Activated effector memory CD4-positive, alpha-beta T cell treated with Interleukin-2 at 50 U/mL for 16 hours (primary cell): ENCODE measurements at places on chromosomes 3 and 15.

DNA sequence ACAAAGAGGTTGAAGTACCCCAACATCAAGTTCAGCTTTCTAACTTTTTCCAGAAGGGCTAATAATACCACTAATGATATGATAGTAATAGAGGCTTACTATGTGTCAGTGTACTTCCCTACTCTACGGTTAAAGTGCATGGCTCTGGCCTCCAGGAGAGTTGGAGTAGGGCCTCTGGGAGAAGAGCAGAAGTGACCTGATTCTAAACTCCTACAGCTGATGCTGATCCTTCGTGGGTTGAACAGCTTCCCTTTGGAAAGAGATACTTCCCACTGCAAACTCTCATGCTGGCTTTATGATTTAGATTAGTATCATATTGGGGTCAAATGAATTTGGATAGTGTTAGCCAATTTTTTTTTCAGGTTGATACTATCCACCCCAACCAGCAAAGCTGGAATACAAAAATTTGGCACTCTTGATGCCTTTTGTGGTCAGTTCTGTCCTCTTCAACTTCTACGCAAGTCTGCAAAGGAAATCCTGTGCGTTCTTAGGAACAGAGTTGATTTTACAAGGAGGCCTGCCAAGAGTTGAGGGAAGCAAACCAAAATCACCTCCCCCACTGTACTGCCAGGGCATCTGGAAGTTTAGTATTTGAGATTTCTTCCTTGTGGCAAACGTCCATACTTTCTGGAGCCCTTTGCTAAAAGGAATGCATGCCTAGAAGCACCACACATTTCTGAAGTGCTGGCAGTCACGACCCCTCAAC, 17.8 kb downstream of the TMEM212 start:
- DNase-seq: no peak

GRCh38 chr3:25033407-25034029, 394.5 kb upstream of the RARB start:
- no peak for DNase-seq

- DNase-seq: no peak
Observed at GRCh38 chr3:135018149-135018923, 223.3 kb downstream of the EPHB1 start.

DNA sequence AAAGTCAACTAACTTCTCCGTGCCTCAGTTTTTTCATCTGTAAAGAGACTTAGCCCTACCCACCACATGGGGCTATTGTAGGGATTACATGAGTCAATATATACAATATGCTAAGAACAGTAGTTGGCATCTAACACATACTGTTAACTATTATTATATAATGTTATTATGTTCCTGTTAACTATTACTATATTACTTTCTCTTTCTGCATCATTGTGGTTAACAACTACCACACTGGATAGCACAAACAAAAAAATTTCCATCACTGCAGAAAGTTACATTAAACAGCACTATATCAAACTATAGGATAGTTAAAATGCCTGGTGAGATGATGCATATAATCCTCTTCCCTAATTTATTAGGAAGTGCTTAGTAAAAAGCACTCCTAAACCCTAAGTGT, 23.7 kb downstream of the STAG1 start:
- no peak for DNase-seq

DNA sequence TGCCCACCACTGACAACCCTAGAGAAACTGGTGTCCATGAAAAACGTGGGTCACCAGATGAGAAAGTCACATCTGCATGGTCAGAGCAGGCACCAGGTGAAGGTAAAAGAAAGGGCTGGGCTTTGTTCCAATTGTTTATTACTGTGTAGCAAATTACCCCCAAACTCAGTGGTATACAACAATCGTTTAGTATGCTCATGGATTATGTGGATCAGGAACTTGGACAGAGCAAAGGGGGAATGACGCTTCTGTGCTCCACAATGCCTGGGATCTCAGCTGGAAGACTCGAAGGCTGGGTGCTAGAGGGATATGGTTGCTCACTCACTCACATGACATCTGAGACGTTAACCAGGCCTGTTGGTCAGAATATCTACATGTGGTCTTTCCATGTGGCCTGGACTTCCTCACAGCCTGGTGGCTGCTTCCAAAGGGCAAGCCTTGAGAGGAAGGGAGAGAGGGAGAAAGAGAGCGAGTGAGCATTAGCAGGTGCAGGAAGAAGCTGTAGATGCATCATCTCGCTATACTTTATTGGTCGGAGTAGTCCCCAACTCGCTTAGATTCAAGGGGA, 44.9 kb downstream of the LPP start:
- no peak for DNase-seq

DNA sequence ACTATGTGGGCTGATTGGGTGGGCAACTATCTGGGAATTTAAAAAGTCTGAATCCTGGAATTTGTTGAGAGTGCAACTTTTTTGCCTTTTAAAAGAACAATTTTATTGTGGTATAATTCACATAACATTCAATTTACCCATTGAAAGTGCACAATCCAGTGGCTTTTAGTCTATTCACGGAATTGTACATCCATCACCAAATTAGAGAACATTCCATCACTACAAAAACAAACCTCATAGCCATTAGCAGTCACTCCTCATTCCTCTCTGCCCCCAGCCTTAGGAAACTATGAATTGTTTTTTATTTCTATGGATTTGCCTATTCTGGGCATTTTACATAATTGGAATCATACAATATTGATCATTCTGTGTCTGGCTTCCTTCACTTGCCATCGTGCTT, 101.8 kb upstream of the ALDH1A3 start:
- no peak for DNase-seq

DNA sequence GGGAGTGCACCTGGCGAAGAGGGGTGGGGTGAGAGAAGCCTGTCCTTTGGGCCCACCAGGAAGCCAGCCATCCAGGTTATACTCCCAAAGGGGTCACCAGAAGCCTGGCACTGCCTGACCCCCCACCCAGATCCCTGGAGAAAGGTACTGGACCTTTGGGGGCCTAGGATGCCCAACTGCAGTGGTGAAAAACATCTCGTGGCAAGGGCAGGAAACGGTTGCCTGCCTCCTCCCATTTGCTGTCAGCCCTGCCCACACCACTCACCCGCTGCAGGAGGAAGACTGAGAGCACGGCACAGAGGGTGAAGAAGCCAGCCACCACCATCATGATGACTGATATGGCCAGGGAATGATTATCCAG, 2.2 kb upstream of the ULK3 start:
- DNase-seq: peak; percentile 65

- DNase-seq: no peak
Observed at GRCh38 chr3:29937185-29937584, 656.3 kb downstream of the RBMS3 start.

- peak; percentile 42 for DNase-seq
Observed at GRCh38 chr15:69523010-69524001, 70.7 kb downstream of the RPLP1 start.

DNA sequence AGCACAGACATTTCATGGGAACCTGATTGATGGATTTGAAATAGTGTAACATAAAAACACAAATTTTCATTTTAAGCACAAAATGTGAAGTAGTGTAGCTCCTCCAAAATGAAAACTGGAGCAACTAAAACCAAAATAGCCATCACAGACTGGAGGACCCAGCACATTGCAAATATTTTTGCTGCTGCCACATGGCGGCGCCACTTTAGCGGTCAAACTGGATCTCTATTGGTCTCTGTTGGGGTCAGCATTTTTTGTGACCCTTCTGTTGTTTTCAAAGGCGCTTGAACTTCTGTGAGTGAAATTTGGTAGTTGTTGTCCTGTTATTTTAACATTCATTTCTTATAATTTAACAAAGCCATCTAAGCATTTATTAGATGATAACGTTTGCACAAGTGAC, 259.9 kb downstream of the IL20RB start:
- no peak for DNase-seq

GRCh38 chr3:151296226-151296625, 17.9 kb upstream of the P2RY14 start:
- DNase-seq: no peak

DNA sequence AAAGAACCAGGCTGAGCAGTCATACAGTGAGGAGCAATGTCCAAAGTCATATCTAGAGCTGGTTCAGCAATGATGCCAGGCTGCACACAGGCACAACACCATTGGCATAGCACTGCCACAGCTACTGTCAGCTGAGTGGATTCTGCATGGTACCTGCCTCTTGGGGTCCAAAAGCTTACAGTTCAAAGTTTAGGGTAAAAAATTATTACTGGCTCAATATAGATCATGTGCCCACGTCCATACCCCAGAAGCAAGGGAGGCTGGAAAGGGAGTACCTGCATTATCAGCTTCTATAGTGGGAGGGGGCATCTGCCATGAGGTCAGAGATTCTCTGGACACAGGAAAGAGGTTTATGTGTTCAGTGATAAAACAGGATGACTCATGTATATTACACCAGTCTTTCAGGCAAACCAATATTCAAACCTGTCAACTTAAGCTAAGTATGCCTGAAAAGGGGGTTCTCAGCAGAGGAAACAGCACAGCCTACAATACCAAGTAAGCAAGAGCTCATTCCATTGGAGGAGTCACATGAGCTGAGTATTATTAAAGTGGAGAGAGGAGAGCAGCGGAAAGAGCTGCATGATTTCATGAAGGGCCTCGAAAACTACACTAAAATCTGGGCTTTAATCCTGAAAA, 99.0 kb downstream of the ANO10 start:
- DNase-seq: no peak

DNA sequence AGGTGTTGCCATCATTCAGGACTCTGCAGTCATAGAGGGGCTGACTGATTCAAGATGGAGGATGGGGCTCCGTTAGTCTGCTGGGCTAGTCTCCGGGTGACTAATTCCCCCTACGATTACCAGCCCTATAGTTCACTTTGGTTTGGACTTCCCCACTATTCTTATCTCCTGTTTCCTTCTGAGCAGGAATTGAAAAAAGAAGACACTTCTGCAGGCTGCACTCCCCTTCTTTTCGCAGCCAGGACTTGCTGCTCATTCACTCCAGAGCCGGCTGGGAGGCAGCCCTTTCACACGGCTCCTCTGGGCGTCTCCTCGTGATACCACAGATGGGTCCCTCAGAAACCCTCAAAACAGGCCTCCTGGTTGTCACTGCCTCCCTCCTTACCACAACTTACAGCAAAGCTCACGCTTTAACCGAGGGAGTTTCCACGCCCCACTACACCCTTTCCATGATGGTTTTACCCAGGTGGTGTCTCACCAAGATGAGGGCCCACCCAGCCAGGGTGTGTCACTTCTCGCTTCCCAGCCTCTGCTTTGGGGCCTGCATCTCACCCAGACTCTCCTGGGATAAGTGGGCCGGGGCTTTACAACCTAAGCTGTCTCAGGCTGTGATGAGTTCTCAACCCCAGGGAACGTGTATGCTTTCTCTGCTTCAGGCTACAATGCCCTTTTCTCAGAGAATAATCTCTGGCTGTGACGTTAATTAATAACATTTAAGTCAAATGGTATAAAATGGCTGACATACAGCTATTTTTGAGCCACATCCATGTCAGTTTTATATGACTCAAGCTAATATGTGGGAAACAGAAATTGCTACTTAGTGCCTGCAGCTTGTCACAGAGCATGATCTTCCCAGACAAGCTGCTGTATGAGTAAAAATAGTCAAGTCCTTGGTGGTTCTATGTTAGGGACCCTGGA, 11.9 kb downstream of the CX3CR1 start:
- peak; percentile 44 for DNase-seq

- DNase-seq: no peak
Observed at GRCh38 chr15:57522148-57522547, 69.6 kb upstream of the MYZAP start.

- no peak for DNase-seq
Observed at GRCh38 chr3:154758109-154758868, 321.8 kb upstream of the MME start.

GRCh38 chr3:6805236-6805635, 55.7 kb upstream of the GRM7 start:
- no peak for DNase-seq

DNA sequence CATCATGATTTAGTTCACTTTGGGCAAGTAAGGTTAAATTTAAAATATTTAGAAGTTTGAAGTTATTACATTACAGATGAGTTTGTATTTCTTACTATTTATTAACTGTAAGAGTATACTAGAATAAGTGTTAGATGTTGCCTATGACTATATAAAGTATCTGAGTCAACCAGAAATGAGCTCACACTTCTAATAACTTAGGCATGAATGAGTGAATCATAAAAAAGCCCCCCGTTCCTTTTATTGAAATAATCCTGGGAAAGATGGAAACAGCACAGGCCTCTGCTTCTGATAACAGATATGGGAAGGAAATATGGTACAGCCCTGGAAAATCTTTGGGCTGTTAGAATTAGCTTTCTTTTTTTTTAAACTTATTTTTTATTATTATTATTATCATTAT, 66.6 kb upstream of the TGFBR2 start:
- no peak for DNase-seq

DNA sequence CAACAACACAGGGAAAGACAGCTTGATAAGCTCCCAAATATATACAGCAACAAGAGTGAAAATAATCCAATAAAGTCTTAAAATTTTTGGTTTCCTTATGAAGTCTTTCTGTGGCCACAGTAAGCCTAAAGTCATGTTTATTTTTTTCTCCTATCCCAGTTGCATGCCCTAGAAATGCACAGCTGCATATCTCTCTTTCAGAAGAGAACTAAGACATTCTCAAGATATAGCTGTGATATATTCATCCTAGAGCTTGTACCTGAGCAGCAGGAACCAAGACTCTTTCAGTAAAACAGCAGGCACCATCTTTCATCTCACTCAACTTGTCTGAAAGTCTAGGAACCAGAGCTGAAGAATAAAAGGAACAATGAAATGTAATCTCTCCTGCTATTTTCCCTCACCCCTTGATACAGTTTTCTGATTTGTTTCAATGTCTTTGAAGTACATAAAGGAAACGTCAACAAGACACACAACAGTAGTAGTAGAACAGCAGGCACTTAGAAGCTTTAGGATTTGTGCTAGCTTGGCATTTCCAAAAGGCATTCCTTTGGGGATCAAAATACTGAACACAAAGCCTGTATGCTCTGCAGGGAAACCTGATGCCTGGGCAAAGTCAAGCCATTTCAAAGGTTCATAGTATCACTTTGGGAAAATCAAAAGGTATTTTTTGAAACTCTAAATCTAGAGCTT, 536.8 kb downstream of the PYDC2 start:
- DNase-seq: no peak

DNA sequence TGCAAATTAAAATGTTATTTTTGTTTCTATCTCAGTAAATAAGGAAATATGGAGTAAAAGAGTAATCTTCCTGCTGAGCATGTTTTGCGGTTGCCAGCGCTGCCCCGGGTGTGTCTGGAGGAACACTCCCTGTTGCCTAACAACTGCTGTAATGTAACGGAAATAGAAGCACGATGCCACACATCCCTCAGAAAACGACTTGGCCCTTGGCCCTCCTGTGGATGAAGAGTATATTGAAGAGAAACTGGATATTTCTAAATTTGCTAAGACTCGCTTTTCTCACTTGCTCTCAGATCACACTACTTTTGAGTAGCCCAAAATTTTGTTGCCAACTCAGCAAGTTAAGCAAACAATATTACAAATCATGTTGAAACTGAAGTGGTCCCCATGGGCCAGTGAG, 18.9 kb downstream of the CX3CR1 start:
- peak; percentile 19 for DNase-seq
